ENCODE measurements at places on chromosomes 11 and 22. TPM values are rescaled to one million over a fixed set of nuclear protein-coding genes. Genes with fewer than 3 reads are reported as not detected.

RPLP2 gene
- total RNA-seq, result 2,940 TPM

LRFN4 gene
- total RNA-seq, result 101 TPM

OR52A1 gene
- total RNA-seq, result not detected

CYB5R2 gene
- 4.3 TPM for total RNA-seq

GGT5 gene
- total RNA-seq, result 2.5 TPM

All from A549 treated with RU486 at 1 μM for 4 hours (cell line).